ENCODE measurements at places on chromosomes 5 and 9.

DNA sequence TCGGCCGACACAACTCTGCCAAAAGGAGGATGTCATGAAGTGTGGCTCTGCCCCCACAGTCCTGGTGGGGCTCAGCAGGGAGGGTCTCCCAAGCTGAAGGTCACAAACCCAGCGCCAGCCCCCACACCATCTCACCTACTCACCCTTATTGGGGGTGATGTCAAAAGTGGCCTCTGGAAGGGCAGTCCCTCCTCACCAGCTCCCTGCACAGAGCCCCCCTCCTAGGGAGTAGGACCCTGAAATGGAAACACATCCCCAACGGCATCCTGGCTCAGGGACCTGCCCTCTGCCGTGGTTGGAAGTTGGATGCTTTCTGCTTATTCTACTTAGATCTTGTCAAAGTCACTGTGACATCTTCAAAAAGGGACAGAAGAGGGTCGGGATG, 89.5 kb downstream of the NSUN2 start:
- DNase-seq, result no peak

DNA sequence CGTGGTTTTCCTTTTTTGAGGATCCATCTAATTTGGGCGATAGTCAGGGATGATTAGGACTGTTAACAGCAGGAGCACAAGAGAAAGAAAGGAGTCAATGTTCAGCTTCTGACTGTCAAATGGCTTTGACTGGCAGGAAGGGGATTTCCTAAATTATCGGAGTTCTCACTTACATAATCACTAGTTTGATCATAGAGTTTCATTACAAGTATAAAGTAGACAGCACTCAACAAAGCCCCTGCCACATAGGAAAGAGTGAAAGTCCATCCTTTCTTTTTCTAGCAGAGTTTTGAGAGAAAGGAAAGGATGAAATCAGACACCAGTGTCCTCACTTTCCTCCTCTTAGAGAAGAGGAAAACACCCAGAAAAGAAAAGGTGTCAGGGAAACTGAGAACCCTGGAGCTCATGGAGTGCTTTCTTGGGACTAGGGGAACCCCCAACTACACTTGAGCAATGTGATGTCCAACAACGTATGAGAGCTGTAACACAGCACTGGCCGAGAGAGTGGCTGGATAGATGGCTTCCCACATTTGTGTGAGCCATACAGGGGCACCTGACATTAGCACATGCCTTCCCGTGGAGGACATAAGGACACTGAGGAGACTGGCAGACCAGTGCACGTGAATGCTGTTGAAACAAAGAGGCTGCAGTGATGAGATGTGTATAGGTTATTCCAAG, 26.0 kb upstream of the LPAR1 start:
- no peak for DNase-seq

DNA sequence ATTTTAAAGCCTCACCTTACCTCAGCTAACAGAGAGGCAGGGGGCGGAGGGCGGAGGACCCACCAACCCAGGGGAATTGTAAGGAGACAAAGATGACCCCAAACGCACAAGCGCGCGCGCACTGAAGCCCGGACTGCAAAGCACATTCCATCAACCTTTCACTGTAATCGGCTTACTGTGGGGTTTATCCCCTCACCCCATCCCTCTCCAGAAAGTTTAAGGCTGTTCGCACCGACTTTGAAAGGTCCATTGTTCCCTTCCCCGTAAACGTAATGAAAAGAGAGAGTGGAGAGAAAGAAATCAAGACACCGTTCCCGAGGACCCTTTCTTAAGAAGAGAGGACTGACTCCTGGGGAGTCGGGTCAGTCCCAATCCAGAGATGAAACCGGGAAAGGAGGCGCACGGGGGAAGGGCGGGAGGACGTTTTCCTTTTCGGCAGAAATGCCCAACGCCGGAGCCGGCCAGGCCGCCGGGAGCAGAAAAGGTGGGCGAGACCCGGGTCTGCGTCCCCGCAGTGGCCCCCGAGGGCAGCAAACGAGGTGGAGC, 464 bp downstream of the CEMIP2 start:
- no peak for DNase-seq

DNA sequence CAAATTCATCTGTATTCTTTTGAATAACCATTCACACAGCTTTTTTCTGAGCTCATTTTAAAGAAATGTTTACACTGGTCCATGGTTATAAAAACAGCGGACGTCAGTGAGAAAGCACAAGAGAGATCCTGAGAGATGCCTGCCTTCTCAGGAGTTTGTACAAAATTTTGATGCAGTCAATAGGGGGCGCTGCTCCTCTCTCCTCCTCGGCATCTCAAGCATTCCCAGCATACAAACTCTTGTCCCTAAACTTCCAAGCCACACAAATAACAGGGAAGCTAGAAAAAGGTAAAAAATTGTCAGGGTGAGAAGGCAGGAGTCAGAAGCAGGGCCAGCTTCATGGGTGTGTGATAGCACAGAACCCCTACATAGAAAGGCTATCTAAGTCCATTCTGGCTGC, 11.2 kb upstream of the CCDC152 start:
- DNase-seq, result no peak

GRCh38 chr9:120974181-120974580, 47.6 kb upstream of the TRAF1 start:
- no peak for DNase-seq
